Thoracic aorta endothelial cell (primary cell): ENCODE measurements at places on chromosomes 7 and 10. TPM values are rescaled to one million over a fixed set of nuclear protein-coding genes. Genes with fewer than 3 reads are reported as not detected.

Gene GRID1
- total RNA-seq, result not detected in 2 replicates

Gene SGCE
- total RNA-seq, result 68.4 and 82.0 TPM in 2 replicates

Gene TAS2R3
- total RNA-seq, result 1.4 and 1.7 TPM in 2 replicates

Gene TMEM106B
- 71.6 and 73.4 TPM in 2 replicates for total RNA-seq

Gene CC2D2B
- total RNA-seq, result 0.27 and 0.36 TPM in 2 replicates

Gene HK1
- total RNA-seq, result 128 and 134 TPM in 2 replicates

Gene EBLN1
- total RNA-seq, result not detected in 2 replicates

Gene ACSM6
- total RNA-seq, result not detected in 2 replicates

Gene ZNF503
- 2.0 and 2.4 TPM in 2 replicates for total RNA-seq

Gene TFPI2
- total RNA-seq, result 3.2 and 96.5 TPM in 2 replicates

Gene TAS2R41
- total RNA-seq, result not detected in 2 replicates

Gene HHEX
- total RNA-seq, result 78.8 and 89.9 TPM in 2 replicates

Gene SPDYE16
- not detected in 2 replicates for total RNA-seq

Gene SFTPA1
- not detected in 2 replicates for total RNA-seq

Gene CPED1
- total RNA-seq, result 0.86 and 1.3 TPM in 2 replicates

Gene CTAGE4
- total RNA-seq, result 0.22 and 1.1 TPM in 2 replicates

Gene STK31
- 0.57 TPM in 1 of 2 replicates, not detected in the other for total RNA-seq

Gene UCN3
- not detected in 2 replicates for total RNA-seq

Gene SLC29A4
- 1.5 and 1.9 TPM in 2 replicates for total RNA-seq

Gene GPR15LG
- total RNA-seq, result not detected in 2 replicates

Gene PDZD7
- total RNA-seq, result 0.50 and 0.53 TPM in 2 replicates

Gene ENTPD1
- total RNA-seq, result 8.0 and 19.6 TPM in 2 replicates

Gene PLCE1
- total RNA-seq, result under 0.01 and 0.07 TPM in 2 replicates

Gene ACHE
- total RNA-seq, result 0.13 and 0.22 TPM in 2 replicates

Gene ARHGEF5
- 1.1 and 1.3 TPM in 2 replicates for total RNA-seq

Gene OR2A1
- total RNA-seq, result 0.22 TPM in 1 of 2 replicates, not detected in the other

Gene TUBAL3
- 0.57 and 0.66 TPM in 2 replicates for total RNA-seq

Gene AEBP1
- total RNA-seq, result 4.5 and 16.9 TPM in 2 replicates

Gene CASD1
- total RNA-seq, result 18.0 and 19.0 TPM in 2 replicates

Gene AGR3
- total RNA-seq, result not detected in 2 replicates

Gene TMEM236
- total RNA-seq, result 0.14 and 0.66 TPM in 2 replicates

Gene SPAM1
- total RNA-seq, result not detected in 2 replicates

Gene ZNF239
- total RNA-seq, result 0.66 and 0.72 TPM in 2 replicates

Gene ALOX5
- total RNA-seq, result not detected in 2 replicates

Gene GPR22
- total RNA-seq, result under 0.01 TPM in 1 of 2 replicates, not detected in the other

Gene NKX2-3
- 2.4 TPM in 1 of 2 replicates, not detected in the other for total RNA-seq

Gene DKK1
- 196 and 220 TPM in 2 replicates for total RNA-seq

Gene DYDC2
- total RNA-seq, result not detected in 2 replicates

Gene CLCN1
- total RNA-seq, result not detected in 2 replicates

Gene SLC26A5
- total RNA-seq, result 0.13 and 0.14 TPM in 2 replicates

Gene TBATA
- total RNA-seq, result not detected in 2 replicates

Gene FOXI2
- total RNA-seq, result not detected in 2 replicates

Gene ACTL6B
- total RNA-seq, result not detected in 2 replicates

Gene WNT8B
- not detected in 2 replicates for total RNA-seq

Gene AKR1B15
- total RNA-seq, result not detected in 2 replicates
